ENCODE measurements at places on chromosomes 16 and 17.
A peak's percentile ranks its signal among the peaks of the same experiment; 100 is the strongest.

DNA sequence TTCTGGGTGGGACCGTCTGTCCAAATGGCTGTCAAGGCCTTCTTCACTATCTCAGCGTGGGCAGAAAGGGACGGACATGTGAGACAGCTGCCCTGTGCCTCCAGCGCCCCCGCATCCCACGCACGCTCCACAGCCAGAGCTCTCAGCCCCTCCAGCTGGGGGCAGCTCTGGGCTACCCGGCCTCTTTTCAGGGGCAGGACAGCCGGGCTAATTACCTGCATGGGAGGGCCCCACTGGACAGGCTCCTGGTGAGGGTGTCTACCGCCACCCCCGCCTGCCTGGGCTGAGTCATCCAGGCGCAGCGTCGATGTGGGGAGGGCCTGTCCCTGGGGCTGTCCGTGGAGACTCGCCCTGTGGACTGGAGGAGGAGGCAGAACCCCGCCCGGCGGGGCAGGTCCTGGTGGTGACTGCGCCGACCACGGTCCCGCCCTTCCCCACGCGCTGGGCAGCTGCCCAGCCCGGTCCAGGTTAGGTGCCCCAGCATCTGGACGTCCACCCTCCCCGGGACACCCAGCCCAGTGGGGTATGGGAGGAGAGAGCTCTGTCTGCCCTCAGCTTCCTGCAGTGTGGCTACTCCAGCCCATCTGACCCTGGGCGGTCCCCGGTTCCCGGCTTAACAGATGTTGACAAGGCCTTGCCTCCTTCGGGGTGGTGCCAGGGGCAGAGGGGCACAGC lies 5.9 kb upstream of the METRNL start:
- no peak for DNase-seq

DNA sequence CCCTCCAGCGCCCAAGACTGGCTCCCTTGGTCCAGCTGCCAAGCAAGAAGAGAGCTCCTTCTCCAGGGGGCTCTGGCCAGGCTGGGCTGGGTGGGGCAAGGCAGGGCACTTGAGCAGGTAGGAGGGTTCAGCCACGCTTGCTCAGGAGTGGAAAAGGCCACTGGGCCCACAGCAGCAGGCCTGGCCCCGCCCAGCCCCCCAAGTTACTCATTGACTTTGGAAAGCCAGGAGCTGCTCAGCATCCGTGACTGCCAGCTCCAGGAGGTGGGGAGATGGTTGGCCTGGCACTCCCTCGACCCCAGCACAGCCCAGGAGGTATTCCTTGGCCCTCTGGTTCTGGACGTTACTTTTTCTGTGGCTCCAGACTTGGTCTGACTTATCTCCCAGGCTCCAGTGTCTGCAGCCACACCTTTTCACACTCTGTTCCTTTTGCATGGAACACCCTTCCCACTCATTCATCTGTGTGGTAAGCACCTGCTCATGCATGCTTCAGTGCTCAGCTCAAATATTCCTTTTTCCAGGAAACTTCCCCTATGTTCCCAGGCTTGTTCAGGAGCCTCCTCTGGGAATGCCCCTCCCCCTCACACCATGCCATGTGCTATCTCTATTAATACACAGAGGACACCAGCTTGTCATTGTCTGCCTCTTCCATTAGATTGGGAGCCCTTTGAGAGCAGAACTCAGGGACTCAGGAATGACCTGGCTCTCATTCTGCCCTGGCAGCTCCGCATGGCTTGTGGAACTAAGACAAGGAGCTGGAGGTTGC lies at the start of gene CDH16:
Gene CDH16, minus strand, starts transcription at position 83 of the 766 bp plus-strand sequence. CDS start 820 bp downstream, outside the sequence.
- DNase-seq: peak; percentile 91

- DNase-seq: no peak
Measured at GRCh38 chr16:80006241-80007215, 406.0 kb upstream of the MAF start.

DNA sequence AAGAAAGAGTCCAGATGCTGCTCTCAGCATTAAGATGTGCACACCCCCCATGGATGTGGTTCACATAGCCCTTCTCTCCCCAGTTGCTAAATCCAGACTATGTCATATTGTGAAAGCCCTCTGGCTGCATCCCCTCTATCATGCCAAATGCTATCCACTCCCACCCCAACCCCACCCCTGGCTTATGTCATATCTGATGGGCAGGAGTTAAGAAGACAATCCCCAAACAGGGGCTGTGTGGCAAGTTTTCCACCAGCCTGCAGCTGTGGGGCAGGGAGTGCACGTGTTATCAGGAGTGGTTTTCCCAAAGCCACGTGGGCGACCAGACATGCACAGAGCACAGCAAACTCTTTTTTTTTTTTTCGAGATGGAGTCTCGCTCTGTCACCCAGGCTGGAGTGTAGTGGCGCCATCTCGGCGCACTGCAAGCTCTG lies 10.0 kb downstream of the FAM117A start:
- DNase-seq: no peak

DNA sequence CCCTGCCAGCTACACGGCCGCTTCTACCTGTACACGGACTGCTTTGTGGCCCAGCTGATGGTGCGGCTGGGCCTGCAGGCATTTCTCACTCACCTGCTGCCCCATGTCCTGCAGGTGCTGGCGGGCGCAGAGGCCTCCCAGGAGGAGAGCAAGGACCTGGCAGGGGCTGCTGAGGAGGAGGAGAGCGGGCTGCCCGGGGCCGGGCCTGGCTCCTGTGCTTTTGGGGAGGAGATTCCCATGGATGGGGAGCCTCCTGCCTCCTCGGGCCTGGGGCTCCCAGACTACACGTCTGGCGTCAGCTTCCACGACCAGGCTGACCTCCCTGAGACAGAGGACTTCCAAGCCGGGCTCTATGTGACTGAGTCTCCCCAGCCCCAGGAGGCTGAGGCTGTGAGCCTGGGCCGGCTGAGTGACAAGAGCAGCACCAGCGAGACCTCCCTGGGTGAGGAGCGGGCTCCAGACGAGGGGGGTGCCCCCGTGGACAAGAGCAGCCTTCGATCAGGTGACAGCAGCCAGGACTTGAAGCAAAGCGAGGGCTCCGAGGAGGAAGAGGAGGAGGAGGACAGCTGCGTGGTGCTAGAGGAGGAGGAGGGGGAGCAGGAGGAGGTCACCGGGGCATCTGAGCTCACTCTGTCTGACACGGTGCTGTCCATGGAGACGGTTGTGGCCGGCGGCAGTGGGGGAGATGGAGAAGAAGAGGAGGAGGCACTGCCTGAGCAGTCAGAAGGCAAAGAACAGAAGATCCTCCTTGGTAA lies 3.5 kb downstream of the WDR81 start:
- no peak for DNase-seq

DNA sequence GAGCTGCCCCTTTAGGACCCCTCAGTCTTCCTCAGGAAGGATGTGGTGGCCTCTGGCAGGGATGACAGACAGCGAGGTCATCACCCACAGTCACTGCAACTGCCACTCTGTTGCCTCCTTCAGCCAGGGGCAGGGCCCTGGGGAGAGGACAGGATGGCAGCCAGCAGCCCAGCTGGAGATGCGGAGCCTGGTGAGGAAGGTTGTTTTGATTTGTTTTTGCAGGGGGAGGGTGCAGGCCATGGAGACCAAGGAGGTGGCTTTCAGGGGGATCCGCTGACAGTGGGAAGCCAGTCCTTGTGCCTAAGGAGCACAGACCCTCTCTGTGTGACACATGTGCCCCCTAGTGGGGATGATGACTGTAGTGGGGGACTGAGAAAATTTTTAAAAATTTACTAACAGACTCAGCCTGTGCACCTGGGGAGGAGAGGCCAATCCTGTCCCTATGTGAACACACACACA lies 7.4 kb downstream of the PRCD start:
- DNase-seq: no peak

DNA sequence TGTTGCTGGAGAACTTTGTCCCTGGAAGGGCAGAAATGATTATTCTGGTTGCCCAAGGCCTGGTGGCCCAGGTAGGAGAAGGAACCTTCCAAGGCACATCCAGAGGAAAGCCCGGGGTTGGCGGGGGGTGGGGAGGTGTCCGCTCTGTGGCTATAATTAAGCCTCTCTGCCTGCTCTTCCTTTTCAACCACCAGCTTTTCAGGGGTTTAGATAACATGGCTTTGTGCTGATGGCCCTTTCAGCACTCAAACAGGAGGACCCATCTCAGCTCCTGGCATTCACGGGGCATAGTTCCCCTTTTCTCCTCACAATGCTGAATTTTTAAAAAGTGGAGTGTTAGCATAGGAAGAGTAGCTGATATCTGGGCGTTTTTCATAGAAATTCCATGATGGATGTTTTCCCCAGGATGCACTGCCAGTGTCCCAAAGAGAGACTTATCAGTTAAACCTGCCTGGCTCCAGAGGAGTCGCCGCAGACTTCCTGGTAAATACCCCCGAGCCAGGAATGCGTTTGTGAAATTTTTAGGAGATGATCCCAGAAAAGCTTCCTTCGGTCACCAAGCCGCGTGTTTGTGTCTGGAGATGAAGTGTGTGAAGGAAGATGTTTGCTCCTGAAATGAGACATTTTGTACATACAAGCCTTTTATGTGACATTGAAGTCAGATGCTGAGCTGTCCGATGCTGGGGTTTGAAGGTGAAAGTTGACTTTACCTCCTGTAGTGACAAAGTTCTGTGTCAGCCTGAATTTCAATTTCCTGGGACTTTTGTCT lies 188.5 kb downstream of the MSI2 start:
- no peak for DNase-seq

GRCh38 chr16:56577300-56577625 lies 12.1 kb upstream of the MT3 start:
- no peak for DNase-seq

GRCh38 chr16:67291461-67291860 lies 12.1 kb downstream of the PLEKHG4 start:
- DNase-seq: no peak

DNA sequence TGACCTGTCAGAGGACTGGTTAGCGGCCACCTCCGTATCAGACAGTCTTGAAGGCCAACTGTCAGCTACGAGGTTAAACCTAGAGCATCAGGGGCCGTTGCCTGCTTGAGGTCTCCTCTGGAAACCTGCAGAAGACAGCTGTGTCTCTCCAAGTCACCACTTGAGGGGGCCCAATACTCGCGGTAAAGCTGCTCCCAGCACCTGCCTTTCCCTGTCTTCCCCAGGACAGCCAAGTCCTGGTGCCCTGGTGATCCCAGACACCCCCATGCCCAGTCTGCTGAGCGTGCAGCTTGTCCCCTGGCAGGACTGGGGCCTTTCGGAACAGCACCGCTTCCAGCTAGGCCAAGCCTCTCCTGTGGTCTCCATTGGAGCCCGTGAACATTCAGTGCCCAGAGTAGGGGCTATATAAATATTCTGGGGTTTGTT lies 80.1 kb downstream of the DNAH17 start:
- DNase-seq: no peak

DNA sequence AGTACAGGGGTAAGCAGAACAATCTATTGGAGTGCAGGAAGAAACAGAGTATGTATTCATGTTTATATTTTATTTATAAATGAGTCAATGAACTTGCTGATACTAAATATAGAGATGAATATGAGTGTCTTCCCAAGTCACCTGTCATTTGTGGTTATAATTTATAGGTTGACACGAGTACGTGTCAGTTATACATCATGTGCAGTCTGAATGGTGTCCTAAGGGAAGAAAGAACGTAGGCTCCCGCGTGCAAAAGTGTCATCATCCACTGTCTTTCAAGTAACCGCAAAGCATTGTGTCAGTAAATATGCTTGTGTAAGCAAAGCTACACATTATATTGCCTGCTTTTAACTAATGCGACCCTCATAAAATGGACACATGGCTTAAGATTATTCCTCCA lies 786.1 kb downstream of the KCNJ2 start:
- no peak for DNase-seq
